WERI-Rb-1 (cell line): ENCODE measurements at places on chromosomes 4 and X.

- no peak for DNase-seq
These were observed 36.0 kb downstream of the P2RY8 start for GRCh38 chrX:1500701-1501624.

DNA sequence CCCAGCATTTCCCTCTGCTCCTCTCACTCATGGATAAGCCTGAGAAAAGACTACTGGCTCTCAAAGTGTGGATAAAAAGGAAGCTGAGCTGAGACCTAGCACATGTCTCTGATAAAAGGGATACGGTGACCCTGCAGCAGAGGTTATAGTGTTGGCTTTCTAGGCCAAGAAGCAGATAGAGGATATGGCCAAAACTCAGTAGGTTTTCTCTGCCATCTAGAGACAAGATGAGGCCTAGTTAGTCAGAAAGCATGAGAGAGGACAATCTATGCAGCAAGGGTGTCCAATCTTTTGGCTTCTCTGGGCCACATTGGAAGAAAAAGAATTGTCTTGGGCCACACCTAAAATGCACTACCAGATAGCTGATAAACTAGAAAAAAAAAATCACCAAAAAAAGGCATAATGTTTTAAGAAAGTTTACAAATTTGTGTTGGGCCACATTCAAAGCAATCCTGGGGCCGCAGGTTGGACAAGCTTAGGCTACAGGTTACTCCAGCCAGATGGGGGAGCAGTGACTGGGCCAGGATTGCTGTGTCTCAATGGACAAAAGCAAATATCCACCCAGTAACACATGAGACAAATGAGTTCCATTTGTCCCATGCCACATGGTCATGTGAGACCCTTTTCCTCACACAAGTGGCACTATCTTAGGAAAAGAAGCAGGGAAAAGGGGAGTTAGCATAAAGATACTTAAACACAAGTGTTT is 411.4 kb downstream of the INPP4B start:
- peak; percentile 29 for DNase-seq

GRCh38 chrX:5802391-5802790 is 426.3 kb downstream of the NLGN4X start:
- DNase-seq, result no peak

DNA sequence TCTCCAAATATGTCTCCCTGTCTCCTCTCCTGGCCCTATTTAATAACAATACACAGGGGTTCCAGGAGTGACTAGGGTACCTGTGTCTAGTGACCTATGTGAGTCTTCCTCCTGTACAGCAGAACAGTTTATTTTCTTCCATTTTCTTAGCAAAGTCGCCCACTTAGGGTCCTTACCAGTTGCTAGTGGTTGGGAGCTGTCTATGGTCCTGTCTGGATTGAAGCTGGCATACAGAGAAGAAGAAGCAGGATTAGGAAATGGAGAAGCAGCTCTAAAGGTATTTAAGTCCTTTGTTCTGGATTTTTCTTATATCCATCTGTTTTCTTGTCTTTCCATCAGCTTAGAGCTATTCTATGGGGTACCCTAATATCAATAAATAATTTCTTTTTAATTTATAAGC is 587.1 kb upstream of the CPEB2 start:
- DNase-seq, result no peak

GRCh38 chr4:11904117-11904535 is 475.4 kb upstream of the HS3ST1 start:
- no peak for DNase-seq
